ENCODE measurements at places on chromosomes 4 and X.

GRCh38 chr4:72451349-72451748 lies 117.7 kb downstream of the ADAMTS3 start:
- no peak for DNase-seq

DNA sequence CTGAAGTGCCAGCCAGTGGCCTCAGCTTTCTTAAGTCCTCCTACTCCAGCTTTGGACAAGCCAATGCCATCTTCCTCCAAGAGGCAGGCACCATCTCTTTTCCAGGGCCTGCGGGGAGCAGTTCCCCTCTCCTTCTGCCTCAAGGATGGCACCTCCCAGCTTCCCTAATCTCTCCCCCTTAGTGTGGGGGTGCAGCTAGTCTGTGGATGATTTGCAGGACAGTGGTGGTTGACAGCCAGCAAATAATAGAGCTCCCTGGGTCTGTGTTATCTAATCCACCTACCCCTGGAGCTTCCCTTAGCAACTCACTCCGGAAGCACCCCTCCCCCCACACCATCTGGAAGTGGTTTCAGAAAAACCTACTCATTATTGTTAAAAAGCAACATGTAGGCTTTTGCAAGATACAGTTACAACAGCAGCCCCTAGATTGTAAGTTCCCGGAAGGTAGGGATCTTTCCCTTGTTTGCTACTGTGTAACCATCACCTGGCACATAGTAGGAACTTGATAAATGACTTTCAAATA lies 247.1 kb downstream of the BCOR start:
- DNase-seq = peak; percentile 64

- no peak for DNase-seq
Observed at GRCh38 chr4:99205153-99205979, 13.7 kb downstream of the ADH6 start.

DNA sequence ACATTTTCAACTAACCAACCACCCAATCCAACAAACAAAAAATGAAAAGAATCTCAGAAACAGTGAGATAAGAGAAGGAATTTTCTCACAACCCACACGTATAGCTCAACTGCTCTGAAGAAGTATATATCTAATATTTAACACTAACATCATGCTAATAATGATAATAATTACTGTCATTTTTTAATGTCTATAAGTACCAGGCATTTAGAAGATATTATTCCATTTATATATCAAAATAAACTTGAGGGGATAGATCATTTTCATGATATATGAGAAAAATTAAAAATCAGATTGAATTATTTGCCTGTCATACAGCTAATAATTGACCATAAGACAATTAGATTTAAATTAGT lies 4.2 kb upstream of the AFP start:
- no peak for DNase-seq

GRCh38 chr4:156113138-156113765 lies 159.6 kb upstream of the CTSO start:
- DNase-seq = peak; percentile 31

GRCh38 chr4:120316416-120316815 lies 249.8 kb upstream of the MAD2L1 start:
- DNase-seq = no peak

DNA sequence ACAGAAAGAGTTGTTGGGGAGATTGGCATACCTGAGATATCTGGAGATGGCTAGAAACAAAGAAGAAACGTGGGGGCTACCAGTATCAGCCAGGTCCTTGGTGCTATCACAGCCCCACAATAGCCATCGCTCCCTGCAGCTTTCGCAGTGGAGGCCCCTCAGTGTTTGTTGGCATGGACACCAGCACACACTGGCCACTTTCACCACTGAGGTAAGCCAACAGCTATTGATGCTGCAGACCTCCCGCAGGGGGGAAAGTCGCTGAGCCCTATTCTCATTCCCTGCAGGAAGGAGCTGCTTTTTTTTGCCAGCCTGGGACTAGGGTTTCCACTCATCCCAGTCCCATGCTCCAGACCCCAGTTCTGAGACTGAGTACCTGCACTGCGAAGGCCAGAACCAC lies 879.2 kb upstream of the IGFBP7 start:
- DNase-seq = no peak

DNA sequence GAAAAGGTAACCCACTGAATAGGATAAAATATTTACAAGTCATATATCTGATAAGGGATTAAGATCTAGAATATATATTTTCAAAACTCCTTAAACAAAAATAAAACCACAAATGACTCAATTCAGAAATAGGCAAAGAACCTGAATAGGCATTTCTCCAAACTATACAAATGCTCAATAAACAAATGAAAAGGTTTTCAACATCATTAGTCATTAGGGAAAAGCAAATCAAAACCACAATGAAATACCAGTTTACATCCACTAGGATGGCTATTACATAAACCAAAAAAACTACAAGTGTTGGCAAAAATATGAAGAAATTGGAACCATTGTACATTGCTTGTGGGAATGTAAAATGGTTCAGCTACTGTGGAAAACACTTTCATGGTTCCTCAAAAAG lies 167.0 kb upstream of the GALNT7 start:
- DNase-seq = no peak

- DNase-seq = no peak
Observed at GRCh38 chr4:76993787-76994641, 44.5 kb downstream of the SEPTIN11 start.

- no peak for DNase-seq
Observed at GRCh38 chr4:10111067-10111801, 5.4 kb downstream of the WDR1 start.

- no peak for DNase-seq
Observed at GRCh38 chr4:134421734-134422133, 220.1 kb upstream of the PABPC4L start.

DNA sequence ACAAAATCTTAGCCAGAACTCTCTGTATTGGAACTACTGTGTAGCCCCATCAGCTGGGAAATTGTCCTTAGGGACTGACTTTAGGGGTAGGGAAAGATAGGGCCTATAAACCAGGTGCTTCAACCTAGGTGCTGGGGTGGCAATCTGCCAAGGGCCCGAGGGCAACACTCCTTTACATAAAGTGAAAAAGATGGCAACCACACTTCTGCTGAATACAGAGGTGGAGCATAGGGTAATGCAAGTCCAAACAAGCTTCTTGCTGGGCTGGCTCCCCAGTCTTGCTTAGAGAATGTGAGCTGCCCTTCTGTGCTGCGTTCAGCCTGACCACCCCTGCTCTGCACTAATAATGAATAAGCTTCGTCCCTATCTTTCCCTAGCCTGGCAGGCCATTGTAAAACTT lies 9.8 kb downstream of the ZBTB33 start:
- DNase-seq = no peak

DNA sequence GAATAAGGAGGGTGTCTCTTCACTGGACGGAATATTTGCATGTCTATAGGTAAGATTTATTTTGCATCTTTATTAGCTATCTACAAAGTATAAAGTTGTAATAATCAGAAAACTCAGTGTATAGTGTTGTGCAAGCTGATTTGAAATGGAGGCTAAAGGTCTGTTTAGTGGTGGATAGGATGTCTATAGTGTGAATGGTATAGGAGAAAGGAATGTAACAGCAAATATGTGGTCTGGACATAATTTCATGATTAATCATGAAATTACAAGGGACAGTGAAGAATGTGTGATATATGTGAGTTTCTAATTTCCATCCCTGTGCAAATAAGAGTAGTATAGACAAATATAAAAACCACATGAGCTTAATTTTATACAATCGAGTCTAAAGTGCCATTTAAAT lies 79.3 kb upstream of the CAMK2D start:
- DNase-seq = no peak

- DNase-seq = no peak
Observed at GRCh38 chr4:13527192-13527980, 16.9 kb downstream of the NKX3-2 start.

- DNase-seq = no peak
Observed at GRCh38 chr4:161273607-161274006, 890.2 kb downstream of the FSTL5 start.

GRCh38 chr4:72701987-72702819 lies 133.2 kb upstream of the ADAMTS3 start:
- peak; percentile 30 for DNase-seq

- DNase-seq = no peak
Observed at GRCh38 chr4:163448540-163449203, 24.9 kb downstream of the TKTL2 start.

GRCh38 chr4:157983300-157983699 lies 189.5 kb downstream of the GASK1B start:
- DNase-seq = no peak

GRCh38 chrX:45557387-45557786 lies 356.7 kb upstream of the DIPK2B start:
- no peak for DNase-seq

DNA sequence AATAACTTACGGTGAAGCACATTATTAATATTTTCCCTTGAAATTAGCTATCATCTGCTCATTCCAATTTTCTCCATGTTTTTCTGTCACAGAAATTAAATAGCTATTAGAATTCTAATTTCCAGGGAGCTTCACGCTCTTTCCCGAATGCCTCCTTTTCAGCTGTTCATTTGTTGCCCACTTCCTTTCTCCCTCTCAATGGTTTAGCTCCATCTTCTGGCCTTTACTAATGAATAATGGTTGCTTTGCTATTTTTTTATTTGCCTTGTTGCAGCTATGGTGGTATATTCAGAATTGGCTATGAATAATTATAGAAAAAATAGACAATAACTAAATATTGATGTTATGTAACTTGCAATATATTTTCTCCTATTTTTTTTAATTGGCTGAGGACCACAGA lies 70.5 kb downstream of the GRIA2 start:
- peak; percentile 5 for DNase-seq

- no peak for DNase-seq
Observed at GRCh38 chr4:104772849-104773248, 278.2 kb upstream of the CXXC4 start.

DNA sequence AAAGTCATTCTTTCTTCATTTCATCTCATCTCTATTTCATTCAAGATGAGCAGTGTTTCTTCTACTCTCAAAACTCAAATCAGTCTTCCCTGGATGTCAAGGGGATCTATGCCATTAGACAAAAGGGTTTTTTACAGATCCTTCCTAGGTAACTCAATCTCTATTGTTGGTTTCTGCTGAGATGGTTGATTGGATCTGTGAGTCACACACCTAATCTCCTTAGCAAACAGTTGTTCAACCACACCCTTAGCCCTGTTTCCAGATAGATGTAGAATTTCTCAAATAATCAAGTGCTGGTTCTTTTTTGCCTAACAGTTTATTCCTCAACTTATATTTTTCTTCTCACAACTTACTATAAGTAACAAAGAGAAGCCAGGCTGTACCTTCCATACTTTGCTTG lies 200.5 kb downstream of the KDR start:
- DNase-seq = no peak

DNA sequence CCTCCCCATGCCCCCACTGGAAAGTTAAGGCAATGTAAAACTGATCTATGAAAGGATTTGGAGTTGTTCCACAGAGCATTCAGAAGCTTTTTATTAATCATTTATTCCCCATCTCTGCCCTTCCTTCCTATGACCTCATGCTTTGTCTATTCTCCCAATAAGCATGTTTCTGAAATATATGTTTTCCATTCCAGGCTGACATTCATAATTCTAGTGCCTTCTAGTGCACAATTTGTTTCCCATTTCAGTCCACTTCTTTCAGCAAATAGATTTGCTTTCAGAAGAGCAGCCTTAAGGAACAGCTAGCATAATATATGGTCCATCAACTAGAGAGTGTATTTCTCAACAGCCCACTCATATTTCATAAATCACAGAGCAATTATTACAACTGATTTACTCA lies 77.1 kb upstream of the ATXN3L start:
- no peak for DNase-seq

GRCh38 chrX:104522386-104522785 lies 43.6 kb upstream of the IL1RAPL2 start:
- no peak for DNase-seq
